ENCODE measurements at places on chromosomes 4 and X.

GRCh38 chr4:112818594-112818965, 181.6 kb downstream of the LARP7 start:
- no peak for DNase-seq

- no peak for DNase-seq
Measured at GRCh38 chrX:151711787-151712186, 4.0 kb upstream of the FATE1 start.

GRCh38 chrX:103220511-103221323, 5.8 kb downstream of the BEX4 start:
- DNase-seq: no peak

- no peak for DNase-seq
Measured at GRCh38 chr4:153616006-153616555, 68.0 kb upstream of the TLR2 start.

GRCh38 chr4:84145176-84145575, 353.9 kb downstream of the NKX6-1 start:
- no peak for DNase-seq

DNA sequence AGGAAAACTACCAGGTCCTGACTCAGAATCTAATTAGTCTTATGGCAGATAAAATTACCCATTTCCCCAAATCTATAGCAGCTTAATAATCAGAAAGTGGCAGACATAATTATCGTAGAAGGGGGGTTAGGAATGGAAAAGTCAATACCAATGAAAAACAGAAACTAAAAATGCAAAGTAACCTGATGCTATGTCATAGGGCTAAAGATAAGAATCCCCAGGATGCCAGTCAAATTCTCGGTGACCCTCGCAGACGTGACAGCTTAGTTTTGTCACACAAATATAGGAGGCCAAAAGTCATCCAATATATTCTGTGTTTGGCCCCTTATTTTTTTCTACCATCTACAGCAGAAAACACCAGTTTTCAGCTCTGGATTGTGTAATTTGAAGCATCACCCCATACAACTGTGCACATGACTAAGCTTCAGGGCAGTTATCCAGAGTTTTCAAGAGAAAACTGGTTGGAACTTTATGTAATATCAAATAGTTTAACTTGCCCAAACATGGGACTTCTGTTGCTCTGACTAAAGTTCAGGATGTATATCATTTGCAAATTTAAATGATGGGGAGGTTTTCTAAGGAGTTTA, 30.9 kb downstream of the RASSF6 start:
- peak; percentile 62 for DNase-seq

- no peak for DNase-seq
Measured at GRCh38 chrX:68827256-68827655, 1.6 kb upstream of the EFNB1 start.

- peak; percentile 24 for DNase-seq
Measured at GRCh38 chrX:72540318-72540717, 32.3 kb downstream of the HDAC8 start.

Data from fibroblast of skin of scalp (primary cell).